ENCODE measurements at places on chromosomes 16 and 17.

DNA sequence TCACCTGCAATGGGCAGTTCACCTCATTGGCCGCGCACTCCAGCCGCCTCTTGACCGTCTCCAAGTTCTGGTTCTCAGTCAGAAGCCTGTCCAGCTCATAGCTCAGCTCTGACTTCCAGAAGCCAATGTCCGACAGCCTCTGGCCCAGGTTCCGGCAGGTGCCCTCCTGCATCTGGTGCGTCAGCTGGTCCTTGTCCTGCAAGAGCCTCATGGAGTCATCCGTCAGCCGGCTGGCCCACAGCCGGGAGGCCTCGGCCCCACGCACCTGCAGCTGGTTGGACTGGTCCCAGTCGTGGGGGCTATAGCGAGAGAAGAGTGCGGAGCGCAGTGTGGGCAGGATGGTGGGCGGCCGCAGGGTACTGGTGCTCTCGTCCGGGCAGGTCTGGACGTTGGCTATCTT lies 424 bp downstream of the TEKT5 start:
- no peak for DNase-seq

- DNase-seq: no peak
Measured at GRCh38 chr17:42833767-42834422, 698 bp downstream of the PSME3 start.

DNA sequence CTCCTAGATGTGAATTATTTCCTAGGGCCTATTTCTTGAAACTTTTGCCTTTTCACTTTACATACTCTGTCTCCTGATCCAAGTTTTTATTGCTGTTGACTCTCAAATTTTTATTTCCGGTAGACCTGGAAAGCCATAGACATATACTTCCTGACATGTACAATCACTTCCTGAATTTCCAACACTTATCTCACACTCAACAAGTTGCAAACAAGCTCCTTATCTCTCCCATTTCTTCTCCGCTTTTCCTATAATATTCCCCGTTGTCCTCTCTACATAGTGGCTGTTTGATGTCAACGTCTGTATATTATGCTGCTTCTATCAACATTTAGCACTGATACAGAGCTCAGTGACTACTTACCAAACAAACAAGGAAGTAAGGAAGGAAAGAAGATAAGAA lies 59.3 kb downstream of the IKZF3 start:
- DNase-seq: no peak

DNA sequence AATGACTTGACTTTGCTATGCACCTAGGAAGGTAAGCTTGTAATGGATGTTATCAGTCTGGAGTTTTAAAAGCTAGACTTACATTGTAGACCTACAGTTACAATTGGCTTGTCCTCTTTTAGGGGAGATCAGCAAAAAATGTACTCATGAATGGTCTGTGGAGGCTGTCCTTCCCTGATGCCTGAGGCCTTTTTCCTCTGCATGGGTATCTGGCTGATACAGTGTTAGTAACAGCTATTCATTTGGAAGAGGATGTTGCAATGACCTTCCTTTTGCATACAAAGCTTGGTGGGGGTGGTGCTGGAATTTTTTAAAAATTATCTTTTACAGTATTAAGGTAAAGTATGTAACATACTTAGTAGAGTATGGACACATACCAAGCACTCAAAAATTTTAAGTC lies 525.5 kb downstream of the KIF2B start:
- no peak for DNase-seq

GRCh38 chr17:79085154-79085920 lies 10.7 kb downstream of the ENGASE start:
- DNase-seq: no peak

DNA sequence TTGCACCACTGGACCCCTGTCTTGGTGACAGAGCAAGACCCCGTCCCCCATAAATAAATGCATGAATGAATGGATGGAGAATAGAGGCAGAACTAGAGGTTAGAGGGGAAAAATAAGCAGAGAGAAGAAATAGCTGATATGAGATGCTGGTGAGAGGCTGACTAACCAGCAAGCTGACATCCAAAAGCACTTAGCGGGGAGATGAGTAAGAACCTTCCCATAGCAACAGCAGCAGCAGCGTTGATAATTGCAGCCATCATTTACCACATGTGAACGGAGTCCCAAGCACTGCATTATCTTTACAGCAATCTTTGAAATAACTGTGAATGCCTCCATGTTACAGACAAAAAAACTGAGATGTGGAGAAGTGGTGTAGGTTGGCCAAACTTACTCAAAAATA lies 777.3 kb upstream of the EEF2KMT start:
- no peak for DNase-seq

- DNase-seq: no peak
Measured at GRCh38 chr16:29989111-29989858, 6.1 kb downstream of the HIRIP3 start.

- no peak for DNase-seq
Measured at GRCh38 chr16:72021043-72021442, 12.5 kb downstream of the DHODH start.

DNA sequence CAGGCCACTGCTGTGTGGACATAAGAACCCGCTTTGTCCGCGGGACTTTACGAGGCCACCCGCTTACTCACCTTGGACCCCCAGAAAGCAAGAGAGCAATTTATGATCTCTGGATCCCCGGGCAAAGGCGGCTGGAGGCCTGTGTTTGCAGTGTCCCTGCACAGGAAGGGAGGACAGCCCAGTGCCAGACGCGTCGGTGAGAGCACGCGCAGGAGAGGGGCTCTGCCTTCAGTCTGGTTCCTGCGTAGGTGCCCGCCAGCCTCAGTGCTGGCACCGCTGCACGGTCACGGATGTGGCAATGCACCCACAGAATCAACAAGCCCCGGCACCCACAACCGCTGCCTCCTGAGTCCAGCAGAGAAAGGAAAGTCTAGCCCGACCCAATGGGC lies 248.4 kb downstream of the C16orf95 start:
- no peak for DNase-seq

- DNase-seq: no peak
Measured at GRCh38 chr16:86296256-86296655, 214.1 kb upstream of the FOXF1 start.

DNA sequence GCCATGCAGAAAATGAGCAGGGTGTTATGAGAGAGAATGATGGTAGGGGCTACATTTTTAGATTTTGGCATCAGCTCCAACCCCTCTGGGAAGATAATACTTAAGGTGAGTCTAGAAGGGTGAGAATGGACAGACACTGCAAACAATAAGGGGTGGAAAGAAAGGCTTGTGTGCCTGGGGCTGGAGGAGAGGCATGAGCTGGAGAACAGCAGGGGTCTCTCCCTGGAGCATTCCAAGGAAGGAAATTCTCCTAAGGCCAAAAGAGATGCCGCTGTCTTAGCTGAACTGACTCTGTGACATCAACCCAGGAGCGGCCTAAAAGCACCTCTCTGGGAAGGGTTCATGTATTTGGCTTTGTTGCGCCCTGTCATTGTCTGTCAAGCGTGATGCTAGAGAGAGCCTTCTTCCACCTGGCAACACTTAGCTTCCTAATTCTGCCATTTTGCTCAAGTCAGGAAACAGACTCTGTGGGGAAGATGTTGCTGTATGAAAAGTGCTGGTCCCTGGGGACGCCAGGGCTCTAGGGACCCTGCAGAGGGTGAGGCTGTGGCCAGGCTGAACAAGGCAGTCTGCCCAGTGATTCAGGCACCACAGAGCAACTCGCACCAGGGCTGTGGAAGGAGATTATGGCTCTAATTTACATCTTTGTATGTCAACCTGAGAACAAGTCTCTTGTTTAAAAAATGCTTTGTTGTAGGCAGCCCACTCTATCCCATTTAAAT lies 225.7 kb downstream of the CBLN1 start:
- no peak for DNase-seq

DNA sequence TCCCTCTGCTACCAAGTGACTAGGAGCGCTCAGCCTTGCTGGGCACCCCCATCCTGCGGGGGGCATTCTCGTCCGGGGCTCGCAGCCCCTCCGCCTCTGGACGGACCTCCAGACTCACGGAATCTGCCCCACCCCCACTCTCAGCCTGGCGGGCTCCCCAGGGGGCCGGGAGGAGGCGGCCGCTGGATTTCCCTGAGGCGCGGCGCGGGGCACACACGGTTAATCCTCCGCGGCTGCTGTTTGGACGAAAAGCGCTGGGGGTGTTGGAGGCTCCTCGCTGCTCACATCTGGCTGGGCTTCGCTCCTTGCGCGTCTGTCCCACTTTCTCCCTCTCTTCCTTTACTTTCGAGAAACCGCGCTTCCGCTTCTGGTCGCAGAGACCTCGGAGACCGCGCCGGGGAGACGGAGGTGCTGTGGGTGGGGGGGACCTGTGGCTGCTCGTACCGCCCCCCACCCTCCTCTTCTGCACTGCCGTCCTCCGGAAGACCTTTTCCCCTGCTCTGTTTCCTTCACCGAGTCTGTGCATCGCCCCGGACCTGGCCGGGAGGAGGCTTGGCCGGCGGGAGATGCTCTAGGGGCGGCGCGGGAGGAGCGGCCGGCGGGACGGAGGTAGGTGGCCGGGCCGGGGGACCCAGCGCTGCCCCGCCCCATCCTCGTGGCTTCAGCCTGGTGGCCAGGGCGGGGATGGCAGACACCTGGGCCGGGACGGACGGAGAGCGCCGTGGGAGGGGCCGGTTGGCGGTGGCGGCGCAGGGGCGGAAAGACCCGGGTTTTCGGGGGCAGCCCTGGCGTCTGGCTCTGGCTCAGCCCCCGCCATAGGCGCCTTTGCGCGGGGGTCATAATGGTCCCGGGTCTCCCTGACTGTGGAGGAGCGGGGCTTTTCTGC lies at the start of gene C1QTNF1:
Gene C1QTNF1, plus strand, starts transcription at position 284 of the 886 bp plus-strand sequence. CDS start 19,800 bp downstream, outside the sequence.
- no peak for DNase-seq

DNA sequence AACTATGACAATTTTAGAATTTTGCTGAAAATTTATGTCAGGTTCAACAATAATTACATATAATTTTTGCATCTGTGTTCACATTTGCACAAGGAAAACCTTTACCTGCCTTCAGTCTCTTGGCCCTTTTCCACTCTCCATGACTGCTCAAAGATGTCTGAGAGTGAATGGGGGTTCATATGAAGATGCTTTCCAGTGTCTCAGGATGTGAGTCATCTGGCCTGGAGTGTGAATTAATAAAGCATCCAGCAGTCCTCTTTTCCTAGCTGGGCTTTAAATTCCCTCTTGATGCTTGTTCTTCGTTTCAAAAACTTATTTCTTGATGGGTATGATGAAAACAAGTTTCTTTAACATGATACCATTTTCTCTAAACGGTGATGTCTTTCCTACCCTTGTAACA lies 99.9 kb downstream of the CDK5R1 start:
- DNase-seq: no peak

DNA sequence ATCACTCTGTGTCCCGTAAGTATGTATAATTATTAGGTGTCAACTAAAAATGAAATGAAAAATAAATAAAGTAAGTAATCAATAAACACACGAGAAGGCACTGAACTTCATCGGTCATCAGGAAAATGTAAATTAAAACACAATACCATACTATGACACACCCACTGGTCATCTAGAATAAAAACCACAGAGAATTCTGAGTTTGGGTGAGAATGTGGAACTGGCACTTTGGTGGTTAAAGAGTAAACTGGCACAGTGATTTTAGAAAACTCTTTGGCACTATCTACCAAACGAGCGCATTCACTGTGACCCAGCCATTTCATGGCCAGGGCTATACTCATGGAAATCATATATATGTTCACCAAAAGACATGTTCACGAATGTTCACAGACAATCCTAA lies 98.2 kb downstream of the HS3ST3A1 start:
- no peak for DNase-seq

DNA sequence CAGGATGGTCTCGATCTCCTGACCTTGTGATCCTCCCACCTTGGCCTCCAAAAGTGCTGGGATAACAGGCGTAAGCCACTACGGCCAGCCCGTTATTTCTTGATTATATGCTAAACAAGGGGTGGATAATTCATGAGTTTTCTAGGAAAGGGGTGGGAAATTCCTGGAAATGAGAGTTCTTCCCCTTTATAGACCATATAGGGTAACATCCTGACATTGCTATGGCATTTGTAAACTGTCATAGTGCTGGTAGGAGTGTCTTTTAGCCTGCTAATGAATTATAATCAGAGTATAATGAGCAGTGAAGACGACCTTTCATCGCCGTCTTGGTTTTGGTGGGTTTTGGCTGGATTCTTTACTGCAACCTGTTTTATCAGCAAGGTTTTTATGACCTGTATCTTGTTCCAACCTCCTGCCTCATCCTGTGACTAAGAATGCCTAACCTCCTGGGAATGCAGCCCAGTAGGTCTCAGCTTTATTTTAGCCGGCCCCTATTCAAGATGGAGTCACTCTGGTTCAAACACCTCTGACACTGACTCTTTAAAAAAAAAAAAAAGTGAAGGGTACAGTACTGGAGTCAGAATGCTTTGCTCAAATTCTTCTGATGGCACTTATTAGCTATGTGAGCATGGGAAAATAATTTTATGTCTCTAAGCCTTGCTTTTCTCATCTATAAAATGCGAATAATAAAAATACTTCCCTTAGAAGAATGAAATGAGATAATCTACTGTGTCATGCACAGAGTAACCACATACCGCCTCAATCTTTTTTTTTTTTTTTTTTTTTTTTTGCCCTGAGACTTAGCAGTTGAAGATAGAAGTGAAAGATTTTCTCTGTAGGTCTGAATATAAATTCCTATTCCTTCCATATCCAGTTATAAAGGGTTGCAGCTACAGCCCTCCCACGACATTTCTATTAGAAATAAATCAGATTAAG lies 5.1 kb upstream of the CALCOCO2 start:
- DNase-seq: no peak

GRCh38 chr17:30547778-30548573 lies 70.8 kb downstream of the GOSR1 start:
- DNase-seq: no peak

DNA sequence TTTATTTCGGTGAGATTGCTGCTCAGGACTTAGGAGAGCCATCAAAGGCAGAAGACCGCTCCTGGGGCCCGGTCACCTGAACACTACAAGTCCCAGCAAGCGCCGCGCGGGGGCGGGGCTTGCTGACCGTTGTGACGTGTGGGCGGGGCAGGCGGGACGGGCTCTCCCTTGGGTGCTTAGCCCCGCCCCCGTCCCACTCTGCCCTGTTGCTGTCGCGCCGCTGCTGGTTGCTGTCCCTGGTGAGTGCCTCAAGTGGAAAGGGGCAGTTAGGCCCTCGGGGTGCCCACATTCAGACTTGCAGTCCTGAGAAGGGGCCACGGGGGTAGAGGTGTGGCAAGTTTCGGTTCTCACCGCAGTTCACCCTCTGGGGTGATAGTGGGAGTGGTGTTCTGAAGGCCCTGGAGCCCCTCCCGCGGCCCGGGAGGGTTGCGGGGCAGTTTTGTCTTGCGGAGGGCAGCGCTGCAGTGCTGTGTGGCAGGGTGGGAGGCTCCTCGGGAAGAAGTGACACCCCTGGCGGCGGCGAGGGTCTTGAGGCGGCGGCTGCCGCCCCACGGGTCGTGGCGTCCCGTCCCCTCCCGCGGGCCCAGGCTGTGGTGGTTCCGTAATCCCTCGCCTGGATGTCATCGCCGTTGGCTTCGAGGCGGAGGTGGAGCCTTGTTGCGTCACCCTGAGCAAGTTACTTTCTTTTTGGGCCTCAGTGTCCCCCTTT lies at the start of gene CALCOCO2:
Gene CALCOCO2, plus strand, starts transcription at position 196 of the 709 bp plus-strand sequence. CDS start 10,673 bp downstream, outside the sequence.
- DNase-seq: peak; percentile 85

DNA sequence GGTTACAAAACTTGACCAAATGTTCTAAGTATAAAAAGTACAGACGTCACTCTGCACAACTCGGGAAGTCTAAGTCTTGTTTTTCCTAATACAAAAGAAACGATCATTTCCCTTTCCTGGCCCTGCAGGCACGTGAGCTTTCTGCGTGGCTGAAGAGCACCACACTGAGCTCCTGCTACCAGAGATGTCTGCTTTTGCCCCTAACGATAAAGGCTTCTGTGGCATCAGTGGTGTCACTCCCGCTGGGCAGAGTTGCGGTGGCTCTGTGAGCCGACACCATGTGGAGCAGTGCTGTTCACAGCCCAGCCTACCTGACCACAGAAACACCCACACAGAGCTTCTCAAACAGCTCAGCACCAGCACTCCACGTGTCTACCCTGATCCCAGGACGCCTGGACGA lies 20.5 kb downstream of the EMC8 start:
- no peak for DNase-seq
